Bronchial epithelial cell (primary cell): ENCODE measurements at places on chromosomes 6 and 20.

DNA sequence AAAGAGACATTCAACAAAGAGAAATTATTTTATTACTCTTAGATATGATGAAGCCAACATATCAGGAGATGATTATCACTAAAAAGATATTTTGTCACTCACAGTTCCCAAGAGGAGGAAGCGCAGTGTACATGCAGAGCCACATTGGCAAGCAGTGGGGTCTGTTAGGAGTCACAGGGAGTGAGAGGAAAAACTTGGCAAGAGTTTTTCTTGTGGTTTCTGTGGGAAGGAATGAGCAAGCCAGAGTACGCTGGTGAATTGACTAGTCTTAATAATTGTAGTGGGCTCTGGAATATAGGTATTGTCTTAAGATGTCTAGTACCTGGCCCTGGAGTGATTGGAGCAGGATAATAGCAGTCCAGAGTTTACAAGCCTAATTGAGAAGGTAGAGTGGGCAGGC, 1095.2 kb downstream of the GRIK2 start:
- DNase-seq, result peak; percentile 59

- DNase-seq, result no peak
These were observed 367.2 kb downstream of the HTR1B start for GRCh38 chr6:77095936-77096627.

DNA sequence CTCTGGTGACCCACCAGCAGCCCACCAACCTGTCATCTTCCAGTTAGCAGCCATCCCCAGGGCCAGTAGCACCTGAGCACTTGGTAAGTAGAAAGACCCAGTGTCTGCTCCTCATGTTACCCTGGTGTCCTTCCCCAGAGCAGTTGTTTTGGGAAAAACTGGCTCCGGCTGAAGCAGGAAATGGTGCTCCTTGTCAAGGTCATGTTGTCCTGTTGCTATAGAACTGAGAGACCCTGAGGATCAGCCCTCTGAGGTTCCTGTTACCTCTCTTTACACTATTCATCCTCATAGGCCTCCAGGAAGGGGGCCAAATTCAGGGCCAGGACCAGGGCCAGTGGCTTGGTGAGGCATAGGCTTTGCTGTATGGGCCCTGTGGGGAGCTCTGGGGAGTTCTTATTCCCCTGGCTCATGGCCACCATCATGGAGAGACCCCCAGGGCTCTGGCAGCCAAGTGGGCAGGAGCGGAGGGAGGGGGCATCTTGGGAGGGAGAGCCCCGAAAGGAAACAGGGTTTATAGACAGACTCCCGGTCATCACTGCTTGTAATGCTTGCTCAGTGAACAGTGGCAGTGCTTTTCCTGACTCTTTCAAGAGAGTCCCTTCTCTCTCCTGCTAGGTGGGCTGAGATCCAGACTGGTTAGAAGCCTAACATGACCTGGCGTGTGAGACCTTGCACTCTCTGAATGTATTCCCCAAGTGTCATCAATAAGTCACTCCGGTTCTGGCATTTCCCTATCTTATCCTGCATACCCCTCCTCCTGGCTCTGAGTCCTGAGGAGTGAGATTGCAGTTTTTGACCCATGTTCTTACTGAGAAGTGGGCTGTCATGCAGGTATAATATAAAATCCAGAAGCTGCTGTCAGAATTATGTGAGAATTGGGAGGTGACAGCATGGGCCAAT, 50.7 kb downstream of the PPARD start:
- DNase-seq, result peak; percentile 68

DNA sequence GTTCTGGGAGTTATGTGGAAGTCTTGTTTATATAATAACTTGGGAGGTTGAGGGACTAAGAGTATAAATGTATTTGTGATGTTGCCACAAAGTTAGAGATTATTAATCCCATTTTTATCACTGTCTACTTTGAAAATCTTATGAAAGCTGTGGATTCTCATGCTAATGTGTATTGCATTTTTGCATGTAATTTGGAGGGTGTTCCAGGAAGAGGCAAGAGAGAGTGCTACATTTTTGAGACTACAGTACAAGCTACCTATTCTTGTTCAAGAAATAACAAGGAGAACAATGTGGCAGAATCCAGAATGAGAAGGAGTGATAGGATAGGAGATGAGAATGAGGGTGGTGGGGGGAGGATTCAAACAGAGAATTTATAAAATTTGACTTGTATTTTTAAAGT, 34.9 kb downstream of the VTA1 start:
- no peak for DNase-seq

- DNase-seq, result no peak
These were observed 36.1 kb upstream of the PLCB4 start for GRCh38 chr20:9032758-9033157.

DNA sequence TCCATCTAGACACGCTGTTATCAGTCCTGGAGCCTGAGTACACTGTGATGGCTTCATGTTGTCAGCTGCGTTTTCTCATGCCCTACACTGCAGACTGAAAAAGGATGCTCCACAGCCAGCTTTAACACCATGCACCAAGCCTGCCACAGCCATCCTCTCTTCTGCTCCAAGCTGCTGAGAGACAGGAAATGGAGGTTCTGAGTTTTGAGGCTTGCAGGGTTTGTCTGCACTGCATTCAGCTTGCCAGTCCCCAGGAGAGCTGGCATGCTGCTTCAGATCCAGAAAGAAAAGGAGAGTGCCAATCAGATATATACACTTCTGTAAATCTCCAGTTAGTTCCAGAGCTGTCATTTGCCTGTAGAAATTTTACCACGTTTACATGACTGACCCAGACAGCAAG, 550.7 kb upstream of the FLRT3 start:
- no peak for DNase-seq
